ENCODE measurements at places on chromosomes 5 and 9.

DNA sequence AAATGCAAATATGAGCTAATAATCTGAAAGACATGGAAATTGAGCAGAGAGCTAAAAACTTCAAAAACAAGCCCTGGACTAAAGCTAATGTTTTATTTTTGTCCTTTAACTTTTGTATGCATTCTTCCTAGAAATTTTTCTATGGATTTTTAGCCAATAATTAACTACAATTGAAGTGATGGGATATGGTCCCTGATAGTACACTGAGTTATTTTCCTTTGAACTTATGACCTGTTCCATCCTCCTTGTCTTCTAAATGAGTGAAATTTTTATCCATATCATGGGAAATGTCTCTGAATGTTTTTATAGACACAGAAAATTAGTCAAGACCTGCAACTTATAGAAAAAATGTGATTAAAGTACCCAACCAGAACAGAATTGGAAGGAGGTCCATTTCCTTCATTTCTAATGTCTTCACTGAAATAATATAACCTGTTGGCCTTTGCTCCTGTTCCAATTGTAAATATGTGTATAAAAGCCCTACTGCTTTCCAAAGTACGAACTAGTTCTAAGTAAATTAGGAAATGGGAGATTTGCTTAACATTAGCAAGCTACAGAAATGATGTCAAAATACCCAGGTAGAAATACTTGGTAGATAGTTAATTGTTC lies 11.3 kb upstream of the ERAP2 start:
- no peak for DNase-seq

GRCh38 chr9:78821126-78821822 lies 524.3 kb downstream of the PSAT1 start:
- DNase-seq: peak; percentile 18

- no peak for DNase-seq
Observed at GRCh38 chr9:121956808-121957207, 136.3 kb downstream of the TTLL11 start.

- DNase-seq: no peak
Observed at GRCh38 chr9:137053944-137054931, at the start of gene ENTPD2. Gene ENTPD2, minus strand, starts transcription at chr9:137054061. Its CDS starts 64 bp downstream, at chr9:137053997.

DNA sequence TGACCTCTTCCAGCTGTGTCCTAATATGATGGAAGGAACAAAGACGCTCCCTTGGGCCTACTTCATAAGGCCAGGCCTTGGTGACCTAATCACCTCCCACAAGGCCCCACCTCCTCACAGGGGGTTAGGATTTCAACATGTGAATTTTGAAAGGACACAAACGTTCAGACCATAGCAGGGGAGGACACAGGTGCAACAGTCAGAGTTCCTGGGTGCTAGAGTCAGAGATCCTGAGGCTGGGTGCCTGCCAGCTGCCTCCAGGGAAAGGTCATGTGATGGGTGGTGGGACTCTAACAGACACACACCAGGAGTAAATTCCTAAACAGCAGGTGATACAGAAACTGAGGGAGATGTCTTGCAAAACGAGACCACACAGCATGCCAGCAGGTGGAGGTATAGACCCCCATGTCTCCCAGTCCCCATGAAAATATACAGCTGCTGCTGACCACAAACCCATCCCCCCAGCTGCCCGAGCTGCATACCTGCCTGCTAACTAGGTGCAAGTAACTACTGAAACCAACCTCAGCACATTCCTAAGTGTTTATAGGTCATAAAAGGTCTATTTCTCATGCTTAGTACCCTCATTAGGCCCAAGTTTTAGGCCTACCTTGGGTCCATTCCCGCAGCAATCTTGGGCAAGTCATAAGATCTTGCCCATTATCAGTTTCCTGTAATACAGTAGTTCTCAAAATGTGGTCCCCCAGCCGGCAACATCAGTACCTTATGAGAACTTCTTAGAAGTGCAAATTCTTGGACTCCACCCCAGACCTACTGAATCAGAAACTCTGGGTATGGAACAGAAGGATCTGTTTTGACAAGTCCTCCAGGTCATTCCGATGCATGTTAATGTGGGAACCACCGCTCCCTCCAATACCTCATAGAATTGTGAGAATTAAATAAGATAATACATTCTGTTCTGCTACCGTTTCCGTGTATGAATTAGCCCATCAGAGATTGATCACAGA lies 245.3 kb downstream of the ENC1 start:
- DNase-seq: no peak

- DNase-seq: no peak
Observed at GRCh38 chr9:135119496-135120064, 32.1 kb downstream of the OLFM1 start.

DNA sequence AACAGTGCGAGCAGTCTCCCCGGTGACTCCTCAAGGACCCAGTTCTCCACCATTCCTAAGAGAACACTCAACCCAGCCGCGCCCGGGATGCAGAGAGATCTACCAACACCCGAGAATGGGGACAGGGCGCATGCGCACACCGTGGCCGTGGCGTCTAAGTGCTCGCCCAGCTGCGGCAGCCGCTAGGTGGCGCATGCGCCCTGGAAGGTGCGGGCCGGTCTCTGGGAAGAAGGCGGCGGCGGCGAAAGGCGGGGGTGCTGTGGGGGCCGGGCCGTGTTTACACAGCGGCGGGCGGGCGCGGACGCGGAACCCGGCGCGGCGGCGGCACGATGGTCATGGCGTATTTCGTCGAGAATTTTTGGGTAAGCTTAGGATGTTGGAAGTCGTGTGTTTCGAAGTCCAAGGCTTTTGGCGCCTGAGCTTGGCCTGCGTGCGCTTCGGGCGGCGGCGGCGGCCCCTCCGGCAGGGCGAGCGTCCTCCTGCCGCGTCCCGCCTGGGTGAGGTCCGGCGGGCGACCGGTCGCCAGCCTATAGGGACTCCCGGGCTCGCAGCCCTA lies at the start of gene FCHO2:
Gene FCHO2 (plus strand): TSS at position 274 of the 556 bp plus-strand sequence. CDS start 56 bp downstream, at position 330.
- DNase-seq: peak; percentile 88

DNA sequence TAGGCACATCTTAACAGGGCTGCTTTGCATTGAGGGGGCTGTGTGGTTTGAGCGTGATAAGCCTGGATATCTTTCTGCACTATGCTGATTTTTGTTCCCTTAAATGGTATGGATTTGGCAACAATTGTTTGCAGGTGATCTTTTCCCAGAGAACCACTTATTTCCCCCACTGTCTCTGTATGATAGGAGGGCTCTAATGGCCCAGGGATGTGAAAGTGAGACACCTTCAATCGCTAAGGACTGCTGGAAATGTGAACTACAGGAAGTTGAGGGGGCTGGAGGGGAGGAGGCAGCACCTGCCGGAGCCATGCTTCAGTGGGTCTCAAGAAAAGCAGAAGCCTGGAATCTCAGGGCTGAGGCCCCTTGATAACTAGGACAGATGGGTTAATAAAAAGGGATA lies 29.4 kb downstream of the SYK start:
- DNase-seq: no peak

DNA sequence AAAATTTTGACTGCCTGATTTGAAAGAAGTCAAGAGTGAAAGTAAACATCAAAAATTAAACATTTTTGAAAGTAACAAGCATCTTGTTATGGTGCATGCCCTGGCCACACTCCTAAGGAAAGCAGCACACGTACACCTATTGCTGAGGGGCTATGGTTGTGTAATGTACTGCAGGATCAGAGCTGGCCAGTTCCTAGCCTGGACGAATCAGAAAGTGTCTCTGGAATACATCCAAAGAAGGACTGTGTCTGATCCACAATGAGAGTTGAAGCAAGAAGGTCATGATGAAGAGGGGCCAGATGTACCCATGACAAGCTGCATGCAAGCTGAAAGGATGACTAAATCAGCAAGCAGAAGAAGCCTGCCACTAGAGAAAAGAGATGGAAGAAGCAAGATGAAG lies 618.2 kb downstream of the TLE1 start:
- DNase-seq: no peak

DNA sequence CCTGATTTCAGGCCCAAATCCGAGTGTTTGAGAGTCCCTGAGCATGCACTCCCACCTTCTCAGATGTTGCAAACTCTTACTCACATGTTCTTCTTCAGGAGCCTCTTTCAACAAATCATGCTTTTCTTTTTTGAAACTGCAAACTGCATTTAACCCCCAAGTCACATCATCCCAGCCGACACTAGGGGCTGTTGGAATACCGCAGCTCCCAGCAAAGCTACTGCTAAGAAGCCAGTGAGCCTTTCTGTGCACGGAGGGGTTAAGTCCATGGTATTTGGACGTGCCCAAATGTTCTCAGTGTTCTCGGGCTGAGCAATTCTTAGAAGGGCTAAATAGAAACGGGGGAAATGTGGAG lies 282.9 kb downstream of the NFIB start:
- no peak for DNase-seq

GRCh38 chr5:74020503-74020902 lies 394.5 kb downstream of the ARHGEF28 start:
- no peak for DNase-seq

DNA sequence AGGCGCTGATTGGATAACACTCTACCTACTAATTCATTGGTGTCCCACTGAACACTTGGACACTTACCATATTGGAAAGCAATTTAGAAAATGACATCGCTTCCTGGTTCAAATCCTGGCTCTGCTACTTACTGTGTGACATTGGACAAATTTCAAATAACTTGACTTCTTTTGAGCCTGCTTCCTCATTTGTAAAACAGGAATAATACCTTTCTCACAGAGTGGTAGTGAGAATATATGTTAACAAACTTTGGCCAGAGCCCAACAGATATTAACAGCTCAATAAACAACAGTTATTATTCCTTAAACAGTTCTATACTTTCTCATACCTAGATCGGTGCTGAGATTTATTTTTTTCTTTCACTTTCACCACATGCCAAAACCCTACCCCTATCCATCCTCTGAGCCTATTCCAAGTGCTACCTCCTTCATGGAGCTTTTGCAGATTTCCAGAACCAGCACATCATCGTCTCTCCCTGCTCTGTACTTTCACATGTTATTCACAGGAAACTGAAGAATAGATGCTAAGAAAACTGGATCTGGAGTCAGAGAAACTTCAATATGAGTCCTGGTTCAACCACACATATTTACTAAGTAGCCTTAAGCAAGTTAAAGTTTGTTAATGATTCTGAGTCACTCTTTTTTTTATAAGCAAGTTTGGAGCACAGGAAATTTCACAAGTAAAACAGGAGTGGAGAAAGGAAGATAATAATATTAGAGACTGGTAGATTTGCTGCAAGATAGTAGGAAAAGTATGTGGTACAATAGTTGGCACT lies 92.3 kb downstream of the STRBP start:
- peak; percentile 18 for DNase-seq

GRCh38 chr5:119681734-119682133 lies 52.4 kb downstream of the FAM170A start:
- DNase-seq: peak; percentile 94

DNA sequence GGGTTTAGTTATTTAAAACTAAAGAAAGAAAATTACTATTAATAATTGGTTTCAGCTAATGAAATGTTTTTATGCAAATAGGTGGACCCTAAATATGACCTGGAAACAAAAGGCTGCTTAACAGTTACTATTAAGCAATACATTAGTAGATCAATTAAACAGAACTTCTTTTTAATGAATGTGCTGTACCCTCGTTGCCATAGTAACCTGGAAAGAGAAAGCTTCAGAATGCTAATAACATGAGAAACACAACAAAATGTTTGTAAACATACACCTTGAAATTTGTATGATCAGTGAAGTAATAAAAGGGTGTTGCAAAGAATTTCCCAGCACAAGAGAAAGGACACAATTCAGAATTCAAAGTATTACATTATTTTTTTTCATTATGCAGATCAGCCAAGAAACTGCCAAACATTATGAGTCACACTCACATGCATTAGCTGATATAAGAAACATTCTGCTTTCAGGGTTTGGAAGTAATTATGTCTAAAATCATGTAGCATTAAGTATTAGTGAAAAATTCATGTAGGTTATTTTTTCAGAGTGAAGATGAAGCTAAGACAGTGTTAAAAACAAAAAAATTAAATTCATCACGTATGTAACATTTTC lies 348.3 kb downstream of the ISL1 start:
- no peak for DNase-seq

GRCh38 chr9:135602789-135603481 lies 36.4 kb downstream of the GLT6D1 start:
- DNase-seq: peak; percentile 30

DNA sequence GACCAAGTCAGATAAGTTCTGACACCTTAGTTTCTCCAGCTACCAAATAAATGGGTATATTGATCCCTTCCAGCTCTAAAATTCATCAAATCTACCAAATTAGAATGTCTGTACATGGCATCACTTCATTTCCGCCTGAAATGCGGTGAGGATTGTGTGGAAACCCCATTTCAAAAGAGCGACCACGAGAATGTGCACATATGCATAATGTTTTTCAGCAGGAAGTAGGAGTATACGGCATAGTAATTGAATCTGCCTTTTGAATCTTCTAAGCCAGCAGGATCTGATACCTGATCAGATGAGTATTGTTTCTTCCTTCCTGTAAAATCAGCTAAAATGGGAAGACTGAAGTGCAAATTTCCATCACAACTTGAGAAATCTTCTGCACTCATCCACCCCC lies 418.6 kb downstream of the TMEM38B start:
- peak; percentile 39 for DNase-seq

DNA sequence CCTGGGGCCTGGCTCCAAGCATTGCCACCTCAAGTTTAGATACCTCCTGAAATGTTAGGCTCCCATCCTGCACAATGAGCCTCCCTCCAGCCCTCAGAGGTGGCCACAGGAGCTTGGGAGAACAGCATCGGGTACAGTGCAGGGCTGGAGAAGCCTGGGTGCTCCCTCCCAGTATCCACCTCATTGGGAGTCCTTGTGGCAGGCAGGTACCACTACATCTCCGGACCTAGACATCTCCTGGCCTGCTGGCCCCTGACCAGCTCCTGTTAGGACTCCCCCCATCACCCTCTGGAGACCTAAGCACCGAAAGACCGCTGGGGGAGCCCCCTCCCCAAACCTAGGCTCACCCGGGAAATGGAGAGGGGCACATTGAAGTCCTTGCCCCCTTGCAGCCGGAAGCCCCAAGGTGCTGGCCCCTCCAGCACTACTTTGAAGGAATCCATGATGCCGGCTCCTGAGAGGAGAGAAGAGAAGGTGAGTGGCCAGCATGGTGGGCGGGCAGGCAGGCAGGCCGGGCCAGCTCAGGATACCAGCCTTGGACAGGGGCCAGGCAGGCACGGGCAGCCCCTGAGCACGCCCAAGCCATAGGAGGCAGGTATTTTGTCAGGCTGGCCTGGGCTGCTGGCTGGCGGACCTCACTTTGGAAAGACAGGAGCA lies 1.2 kb downstream of the PDLIM7 start:
- no peak for DNase-seq

GRCh38 chr9:131279196-131279862 lies 3.0 kb upstream of the FAM78A start:
- DNase-seq: no peak

- no peak for DNase-seq
Observed at GRCh38 chr9:135305546-135306180, 173.9 kb upstream of the PPP1R26 start.

DNA sequence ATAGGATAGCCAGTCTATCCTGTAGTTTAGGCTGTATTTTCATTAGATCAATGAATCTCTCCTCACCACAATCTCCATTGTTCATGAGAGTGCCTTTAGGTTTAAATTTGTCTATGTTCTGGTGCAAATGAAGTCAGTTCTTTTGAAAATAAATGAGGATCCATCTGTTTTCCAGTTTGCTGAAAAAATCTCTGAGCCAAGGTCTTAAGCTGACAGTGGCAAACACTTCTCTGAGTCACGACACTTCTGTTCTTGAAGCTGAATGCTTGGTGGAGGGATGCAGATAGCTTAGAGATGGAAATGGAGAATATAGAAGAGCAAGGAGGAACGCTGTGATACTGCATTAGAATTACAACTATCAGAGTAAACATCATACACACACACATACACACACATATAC lies 34.9 kb downstream of the DMRTA1 start:
- DNase-seq: no peak
